ENCODE measurements at places on chromosomes 1 and 21.
A peak's percentile ranks its signal among the peaks of the same experiment; 100 is the strongest.

DNA sequence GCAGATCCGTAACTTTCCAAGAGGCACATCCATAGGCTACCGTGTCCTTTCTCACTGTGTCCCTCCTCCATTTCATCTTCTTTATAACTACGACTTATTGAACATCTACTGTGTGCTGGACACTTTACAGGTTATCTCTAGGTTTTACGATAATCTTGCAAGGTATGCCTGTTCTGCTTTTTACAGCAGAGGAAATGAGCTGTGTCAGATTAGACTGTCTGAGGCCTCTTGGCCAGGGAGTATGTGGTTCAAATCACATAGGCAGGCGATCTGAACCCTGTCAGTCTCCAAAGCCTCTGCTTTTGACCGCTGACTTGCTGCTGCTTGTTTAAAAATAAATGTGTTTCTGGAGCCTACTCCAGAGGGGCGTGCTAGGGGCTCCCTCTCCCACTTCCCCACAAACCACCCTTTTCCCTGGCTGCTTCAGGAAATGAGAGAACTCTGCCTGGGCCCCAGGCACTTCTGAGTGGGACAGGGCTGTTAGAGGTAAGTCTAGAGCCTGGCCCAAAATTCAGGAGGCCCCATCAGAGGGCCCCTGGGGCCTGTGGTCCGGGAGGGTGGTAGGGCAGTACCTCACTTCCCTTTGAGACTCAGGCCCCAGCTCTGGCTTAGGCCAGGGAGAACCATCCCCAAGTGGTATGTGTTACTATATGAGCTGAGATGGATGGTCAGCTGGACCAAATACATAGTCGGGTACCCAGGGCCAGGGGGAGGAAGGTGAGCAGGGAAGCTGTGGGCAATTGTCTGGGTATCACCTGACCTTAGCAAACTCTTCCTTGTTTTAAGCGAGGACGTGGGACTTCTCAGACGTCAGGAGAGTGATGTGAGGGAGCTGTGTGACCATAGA lies 4.4 kb downstream of the PSEN2 start:
- DNase-seq, result no peak

GRCh38 chr1:56333461-56333860 lies 245.9 kb downstream of the PLPP3 start:
- DNase-seq, result no peak

GRCh38 chr1:151416231-151416630 lies 16.9 kb downstream of the PSMB4 start:
- DNase-seq, result peak; percentile 63

DNA sequence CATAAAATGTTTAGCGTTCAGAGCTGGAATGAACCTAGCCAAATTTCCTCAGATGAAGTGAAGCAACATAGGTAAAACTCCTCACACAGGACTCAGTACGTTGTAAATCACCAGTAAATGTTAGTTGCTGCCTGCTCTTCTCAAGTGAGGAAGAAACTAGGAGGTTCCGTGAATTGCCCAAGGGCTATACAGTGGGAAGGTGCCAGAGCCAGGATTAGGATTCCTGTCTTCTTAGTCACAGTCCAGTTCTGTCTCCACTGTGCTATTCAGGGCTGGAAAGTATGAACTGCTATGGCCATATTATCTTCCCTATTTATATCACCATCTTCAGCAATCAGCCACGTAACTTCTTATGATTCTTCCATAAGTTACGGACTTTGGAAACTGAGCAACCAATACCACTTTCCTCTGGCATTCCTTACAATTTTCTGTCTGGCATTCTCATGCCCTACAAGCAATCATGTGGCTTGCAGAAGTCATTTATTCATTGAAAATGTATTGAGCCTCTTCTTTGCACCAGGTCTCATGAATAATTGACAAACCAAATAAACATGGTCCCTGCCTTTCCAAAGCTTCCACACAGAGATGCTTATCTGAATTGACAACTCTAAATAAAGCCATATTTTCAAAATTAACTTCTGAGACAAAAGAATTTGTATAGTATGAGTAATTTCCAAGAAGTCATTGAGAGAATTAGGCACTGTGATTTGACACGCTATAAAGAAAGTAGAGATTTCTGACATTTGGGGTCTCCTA lies 271.6 kb upstream of the SGIP1 start:
- peak; percentile 96 for DNase-seq

DNA sequence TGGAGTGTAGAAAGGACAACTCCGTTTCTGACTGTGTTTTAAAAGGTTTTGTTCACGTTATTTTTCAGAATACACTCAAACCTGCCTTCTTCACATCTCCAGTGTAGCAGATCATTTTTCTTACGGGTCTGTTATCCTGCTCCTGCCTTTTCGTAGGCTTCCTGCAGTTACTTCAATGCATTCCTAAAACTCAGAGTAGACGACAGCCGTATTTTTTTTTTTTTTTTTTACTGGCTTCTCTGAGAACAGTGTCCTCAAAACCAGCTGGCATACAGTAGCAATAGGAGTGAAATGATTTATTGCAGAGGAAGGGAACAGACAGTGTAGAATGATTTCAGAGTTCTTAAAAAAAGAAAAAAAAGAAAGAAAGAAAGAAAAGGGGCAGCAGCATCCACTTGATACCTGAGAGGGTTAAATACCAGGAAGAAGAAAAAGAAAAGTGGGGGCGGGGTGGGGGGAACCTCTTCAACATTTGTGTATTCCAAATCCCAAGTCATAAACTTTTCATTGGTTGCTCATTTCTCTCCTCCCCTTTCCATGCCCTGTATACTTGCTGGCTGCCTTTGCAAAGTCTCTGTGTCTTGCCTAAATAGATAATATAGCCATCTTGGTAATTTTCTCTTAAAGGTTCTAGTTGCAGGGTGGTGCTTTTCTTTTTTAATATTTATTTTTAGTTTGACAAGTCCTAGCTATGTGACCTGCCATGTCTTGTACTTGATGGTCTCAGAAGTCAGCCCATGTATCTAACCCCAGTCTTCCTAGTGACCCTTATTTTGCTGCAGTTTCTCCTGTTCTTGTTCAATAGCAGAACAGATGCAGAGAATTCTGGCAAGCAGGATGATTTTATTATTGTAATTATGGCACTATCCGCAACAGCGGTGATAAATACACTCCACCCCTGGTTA lies 2.8 kb downstream of the TGFB2 start:
- DNase-seq, result no peak

GRCh38 chr1:151534662-151535278 lies 5.3 kb upstream of the TUFT1 start:
- peak; percentile 71 for DNase-seq

DNA sequence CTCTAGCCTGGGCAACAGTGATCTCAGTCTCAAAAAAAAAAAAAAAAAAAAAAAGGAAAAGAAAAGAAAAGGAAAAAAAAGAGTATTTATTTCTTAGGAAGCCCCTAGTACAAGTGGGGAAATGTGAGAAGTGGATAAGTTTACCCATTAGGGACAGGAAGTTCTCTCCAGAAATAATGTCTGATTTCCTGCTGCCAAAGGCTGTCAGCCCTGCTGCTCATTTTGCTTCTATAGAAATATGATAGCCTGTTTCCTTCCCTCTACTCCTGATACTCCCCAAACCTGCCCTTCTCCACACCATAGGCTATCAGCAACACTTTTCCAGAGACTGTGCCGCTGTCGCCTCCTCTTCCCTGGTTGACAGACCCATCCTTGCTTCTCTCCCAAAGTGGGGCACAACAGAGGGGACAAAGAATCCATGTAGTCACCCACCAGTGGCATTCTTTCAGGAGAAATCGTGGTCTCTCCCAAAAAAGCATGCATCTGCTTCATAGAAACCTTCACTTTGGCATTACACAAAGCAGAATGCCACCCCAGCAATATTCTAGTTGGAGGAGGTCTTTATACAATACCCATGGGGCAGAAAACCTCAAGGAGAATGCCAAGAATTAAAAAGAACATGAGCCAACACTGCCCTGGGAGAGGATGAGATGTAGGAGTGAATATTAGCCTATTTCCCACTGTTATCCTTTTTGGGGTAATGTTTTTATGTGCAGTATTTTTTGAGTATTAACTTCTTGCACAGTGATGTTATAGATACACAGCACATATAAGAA lies 166.3 kb upstream of the NR5A2 start:
- peak; percentile 12 for DNase-seq

DNA sequence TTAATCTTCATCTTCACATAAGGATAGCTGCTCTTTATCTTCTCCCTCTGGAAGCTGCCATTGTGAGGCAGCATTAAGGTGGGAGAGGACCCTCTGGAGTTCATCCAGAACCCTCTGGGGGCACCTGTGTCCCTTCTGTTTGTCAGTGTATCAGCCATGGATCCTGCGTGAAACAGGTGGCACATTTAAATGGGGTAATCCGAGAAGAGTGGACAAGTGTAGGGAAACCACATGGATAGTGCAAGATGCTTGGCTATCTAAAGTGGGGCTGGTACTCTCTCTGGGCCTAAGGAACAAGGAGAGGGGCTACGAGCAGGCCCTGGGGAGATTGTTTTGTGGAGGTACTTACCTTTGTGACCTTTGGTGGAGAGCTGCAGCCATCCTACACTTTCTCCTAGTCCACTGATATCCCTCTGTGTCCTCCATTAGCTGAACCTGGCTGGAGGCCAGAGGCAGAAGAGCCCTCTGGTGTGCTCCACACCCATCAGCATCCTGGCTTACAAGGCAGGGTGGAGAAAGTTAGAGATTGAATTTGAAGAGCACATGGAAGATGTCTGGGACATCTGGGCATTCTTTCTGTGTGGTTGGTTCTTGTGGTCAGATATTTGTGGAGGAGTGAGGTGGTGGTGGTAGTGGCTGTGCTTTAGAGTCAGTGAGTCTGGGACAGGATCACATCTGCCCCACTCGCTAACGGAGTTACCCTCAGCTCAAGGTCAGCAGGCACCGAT lies 117.7 kb downstream of the FGGY start:
- DNase-seq, result peak; percentile 96

Measured in AG10803 (cell line).